ENCODE measurements at places on chromosomes 3 and 15. TPM values are rescaled to one million over a fixed set of nuclear protein-coding genes. Genes with fewer than 3 reads are reported as not detected.

Gene CSTA
- total RNA-seq, result not detected

Gene SCN11A
- total RNA-seq, result not detected

DNA sequence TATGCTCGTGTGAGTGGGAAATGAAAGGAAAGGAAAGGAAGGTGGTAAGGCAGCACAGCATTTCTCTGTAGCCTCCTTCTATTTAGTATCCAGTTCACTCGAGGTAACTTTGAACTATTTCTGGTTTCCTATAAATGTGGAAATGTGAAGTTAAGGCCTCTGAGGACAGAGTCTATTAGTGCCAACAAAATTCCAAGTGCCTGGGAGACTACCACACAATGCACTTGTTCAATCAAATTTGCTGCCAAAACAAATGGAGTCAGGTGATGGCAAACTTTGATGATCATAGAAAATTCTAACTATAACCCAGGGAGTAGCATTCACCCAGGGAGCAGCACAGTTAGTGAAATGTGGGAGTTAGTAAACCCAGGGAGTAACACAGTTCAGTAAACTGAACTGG lies 155.1 kb downstream of the ALCAM start:
- DNase-seq, result no peak
- peaks cover 8% of the 10 kb centered on the region for H3K4me1 ChIP-seq
- H3K4me3 ChIP-seq, result no peak overlapping the region
- H3K36me3 ChIP-seq, result no peaks in the 10 kb centered on the region

Gene DLL4
- not detected for total RNA-seq

Gene PDZRN3
- not detected for total RNA-seq

Gene TTLL13
- 0.29 TPM for total RNA-seq

Gene IGDCC3
- not detected for total RNA-seq

Measured in Calu3 (cell line).